ENCODE measurements at places on chromosomes 6 and 20.

- DNase-seq = no peak
These were observed 475.6 kb upstream of the SYNCRIP start for GRCh38 chr6:86118271-86118670.

DNA sequence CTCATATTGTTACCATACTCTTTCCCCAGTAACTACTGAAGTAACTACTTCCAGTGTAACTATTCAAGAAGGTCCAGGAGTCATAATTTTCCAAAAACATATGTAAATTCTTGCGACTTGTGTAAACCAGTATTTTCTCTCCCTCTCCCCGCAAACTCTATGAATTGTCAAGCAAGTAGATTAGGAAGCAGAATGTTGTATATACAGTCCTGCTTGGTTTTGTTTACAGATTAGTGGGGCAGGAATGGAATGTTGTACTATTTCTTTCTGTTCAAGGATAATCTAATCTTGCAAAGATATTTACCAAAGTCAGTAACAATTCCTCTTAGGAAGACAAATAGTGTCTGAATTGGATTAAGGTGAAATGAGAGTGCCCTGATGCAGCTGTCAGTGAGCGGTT lies 234.9 kb upstream of the PLN start:
- DNase-seq = no peak

GRCh38 chr20:24708411-24709295 lies 239.2 kb downstream of the SYNDIG1 start:
- DNase-seq = no peak

DNA sequence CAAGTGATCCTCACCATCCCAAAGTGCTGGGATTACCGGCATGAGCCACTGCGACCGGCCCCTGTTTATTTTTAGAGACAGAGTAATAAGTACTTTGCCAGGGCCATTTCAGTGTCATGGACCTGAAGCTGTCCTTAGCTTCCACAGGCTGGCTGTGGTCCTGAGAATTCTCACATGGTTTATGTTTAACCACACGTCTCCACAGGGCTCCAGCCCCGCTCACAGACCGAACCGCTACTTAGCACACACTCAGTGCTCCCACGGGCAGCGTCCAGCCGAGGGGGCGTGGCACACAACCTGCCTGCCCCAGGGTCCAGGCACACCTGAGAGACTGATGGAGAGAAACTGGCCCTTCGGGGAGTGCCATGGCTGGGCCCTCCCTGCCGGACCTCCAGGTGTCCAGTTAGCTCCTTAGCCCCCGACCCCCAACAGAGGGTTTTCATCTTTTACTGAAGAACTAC lies 11.7 kb downstream of the ACSS1 start:
- no peak for DNase-seq

GRCh38 chr6:118764766-118765165 lies 113.4 kb upstream of the CEP85L start:
- DNase-seq = no peak

GRCh38 chr20:53623454-53624211 lies 30.0 kb upstream of the ZNF217 start:
- peak; percentile 65 for DNase-seq

DNA sequence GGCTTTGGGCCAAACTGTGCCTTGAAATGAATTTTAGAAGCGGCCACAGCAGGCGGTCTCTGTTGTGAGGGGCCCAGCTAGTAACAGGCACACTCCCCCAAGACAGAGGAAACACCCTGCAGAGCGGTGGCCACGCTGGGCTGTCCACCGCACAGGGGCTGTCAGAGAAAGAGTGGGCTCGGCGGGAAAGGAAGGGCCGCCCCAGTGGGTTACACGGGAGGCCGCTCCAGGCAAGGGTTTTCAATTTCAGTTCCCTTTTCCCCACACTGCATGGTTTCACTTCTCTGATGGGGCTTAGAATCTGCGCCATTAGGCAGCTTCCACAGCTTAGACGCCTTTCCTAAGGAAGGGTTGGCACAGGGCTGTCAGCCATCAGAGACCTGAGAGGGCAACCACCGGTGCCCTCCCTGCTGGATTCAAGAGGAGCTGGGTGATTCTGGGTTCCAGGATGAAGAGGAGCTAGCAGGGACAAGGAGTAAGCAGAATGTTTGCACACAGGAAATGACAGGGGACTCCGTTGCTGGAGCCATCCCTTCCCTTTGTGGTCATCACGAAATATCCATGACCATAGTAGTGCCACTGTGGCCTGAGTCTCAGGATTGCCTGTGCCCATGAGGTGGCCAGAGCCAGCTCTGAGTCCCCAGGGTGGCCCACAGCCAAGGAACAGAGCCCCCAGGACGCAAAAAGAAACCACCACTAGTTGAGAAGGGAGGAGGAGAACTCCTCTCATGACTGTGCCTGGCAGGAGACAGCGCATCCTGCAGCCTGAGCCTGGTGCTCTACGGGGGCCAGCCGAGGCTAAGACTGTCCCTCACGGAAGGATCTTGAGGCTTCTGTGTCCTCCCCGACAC lies 282.7 kb downstream of the NRN1 start:
- DNase-seq = no peak

DNA sequence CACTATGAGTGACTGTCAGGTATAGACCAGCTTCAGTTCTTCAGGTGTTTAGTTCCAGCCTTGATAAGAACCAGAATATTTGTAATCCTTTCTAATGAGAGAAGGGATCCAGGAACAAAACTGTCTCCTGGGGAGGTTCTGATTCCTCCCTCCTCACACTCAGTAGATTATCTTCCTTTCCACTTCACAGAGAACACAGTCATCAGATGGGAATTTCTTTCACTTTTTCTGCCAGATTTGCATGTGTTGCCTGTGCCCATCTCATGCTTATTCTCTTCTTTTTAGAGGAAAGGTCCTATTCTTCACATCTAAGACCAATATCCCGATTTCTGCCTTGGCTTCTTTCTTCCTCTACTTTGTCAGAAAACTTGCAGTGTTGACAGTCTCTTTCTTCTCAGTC lies 50.8 kb downstream of the CD109 start:
- no peak for DNase-seq

GRCh38 chr6:44052419-44053023 lies 74.7 kb downstream of the MRPL14 start:
- no peak for DNase-seq

- no peak for DNase-seq
These were observed 6.2 kb downstream of the BPIFB3 start for GRCh38 chr20:33059741-33060390.

Measured in activated CD4-positive, alpha-beta T cell treated with anti-CD3 and anti-CD28 coated beads, Interleukin-2, amount 50 U/mL, for 48 hours (primary cell).